ENCODE measurements at places on chromosomes 6 and 20.

- DNase-seq: no peak
Measured at GRCh38 chr6:137702791-137703424, 164.2 kb upstream of the TNFAIP3 start.

GRCh38 chr6:150334790-150335783, 33.7 kb upstream of the IYD start:
- DNase-seq: peak; percentile 46

DNA sequence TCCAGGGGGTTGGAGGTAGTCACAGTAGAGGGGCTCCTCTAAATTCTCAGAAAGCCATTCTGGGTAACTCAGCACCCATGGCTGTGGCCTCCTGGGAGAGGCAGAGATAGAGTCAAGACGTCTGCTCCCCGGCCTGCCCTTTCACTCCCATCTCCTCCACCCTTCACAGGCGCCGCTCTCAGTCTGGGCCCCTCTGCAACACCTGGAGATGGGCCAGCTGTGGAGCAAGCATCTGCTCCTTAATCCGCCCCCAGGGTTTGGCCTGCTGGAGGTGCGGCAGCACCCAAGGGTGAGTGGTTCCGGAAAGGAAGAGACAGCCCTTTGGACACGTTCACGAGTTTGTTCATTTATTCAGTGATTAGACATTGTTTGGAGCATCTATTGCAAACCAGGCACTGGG, 271.3 kb downstream of the BMP7 start:
- no peak for DNase-seq

- peak; percentile 15 for DNase-seq
Measured at GRCh38 chr6:136609873-136610706, 59.9 kb upstream of the MAP7 start.

DNA sequence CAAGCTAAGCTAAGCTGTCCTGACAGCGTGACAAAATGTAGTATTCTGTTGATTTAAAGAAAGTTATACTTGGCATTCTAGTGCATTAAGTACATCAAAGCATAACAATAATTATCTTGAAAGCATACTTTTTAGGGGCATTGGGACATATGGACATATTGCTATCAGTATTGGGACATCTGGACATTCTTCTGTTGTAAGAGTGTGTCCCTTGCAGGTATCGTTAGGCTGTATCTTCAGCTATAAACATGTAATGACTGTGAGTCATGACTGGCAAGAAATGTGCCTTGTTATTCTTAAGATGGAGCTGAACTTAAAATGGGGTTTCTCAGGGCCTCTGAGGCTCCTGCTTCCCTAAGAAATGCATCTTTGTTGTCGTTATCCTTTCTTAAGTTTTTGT, 74.3 kb downstream of the ADGB start:
- no peak for DNase-seq

DNA sequence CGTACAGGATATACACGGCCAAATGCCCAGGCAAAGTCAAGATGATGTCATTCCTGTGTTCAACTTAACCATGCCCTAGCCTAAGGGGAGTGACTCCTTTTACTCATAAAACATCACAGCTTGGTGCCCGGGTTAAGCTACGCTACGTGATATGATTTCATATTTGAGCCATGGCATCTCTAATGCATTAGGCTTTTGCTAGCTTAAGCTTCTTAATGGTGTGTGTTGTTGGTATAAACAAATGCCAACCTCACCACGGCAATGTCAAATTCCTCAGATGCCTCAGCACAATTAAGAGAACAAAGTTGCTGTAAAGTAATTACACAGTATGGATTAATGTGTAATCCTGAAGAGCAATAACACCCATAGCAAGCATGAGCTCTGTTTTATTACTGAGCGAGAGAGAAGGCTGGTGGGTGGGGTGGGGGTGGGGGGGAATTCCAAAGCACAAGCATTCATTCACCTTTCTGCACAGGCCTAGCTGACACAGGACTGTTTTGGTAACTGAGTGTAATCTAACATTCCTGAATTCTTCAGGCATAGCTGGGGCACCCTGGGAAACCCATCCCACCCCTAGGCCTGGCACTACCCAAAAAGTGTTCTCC, 44.7 kb upstream of the CNKSR3 start:
- DNase-seq: no peak

- no peak for DNase-seq
Measured at GRCh38 chr20:48612335-48612734, 215.5 kb downstream of the PREX1 start.

- DNase-seq: peak; percentile 74
Measured at GRCh38 chr20:39081255-39081654, 119.1 kb downstream of the DHX35 start.

GRCh38 chr20:63658749-63659187, 656 bp downstream of the RTEL1 start:
- DNase-seq: no peak

DNA sequence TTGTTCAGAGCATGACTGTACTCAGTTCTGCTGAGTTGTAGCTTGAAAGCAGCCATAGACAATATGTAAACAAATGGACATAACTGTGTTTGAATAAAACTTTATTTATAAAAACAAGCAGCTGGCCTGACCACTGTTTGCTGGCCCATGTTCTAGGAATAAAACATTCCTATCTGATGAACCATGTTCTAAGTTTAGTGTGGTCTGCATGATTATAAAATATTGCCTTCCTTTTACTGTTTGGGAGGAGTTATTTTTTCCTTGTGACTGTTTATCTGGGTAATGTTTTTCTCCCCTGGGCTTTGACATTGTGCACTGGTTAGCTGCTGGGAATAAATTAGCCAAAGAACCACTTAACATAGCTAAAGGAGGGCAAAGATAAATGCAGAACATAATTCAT, 55.1 kb downstream of the CDS2 start:
- no peak for DNase-seq

DNA sequence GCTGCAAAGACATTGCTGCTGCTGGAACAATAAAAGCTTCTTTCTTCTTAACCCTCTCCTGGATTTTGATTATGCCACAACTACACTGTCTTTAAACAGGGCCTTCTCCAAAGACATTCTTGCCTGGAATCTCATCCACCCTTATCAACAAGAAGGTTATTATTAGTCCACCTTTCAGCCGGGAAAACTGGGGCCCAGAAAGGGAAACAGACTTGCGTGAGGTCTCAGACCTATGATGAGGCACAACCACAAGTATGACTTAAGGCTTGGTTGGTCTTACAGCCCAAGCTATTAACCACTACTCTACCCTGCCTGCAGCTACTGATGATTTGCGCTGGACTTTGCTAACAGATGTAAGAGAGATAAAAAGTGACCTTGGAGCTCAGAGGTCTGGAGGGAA, 62.8 kb upstream of the CTNNBL1 start:
- DNase-seq: no peak

DNA sequence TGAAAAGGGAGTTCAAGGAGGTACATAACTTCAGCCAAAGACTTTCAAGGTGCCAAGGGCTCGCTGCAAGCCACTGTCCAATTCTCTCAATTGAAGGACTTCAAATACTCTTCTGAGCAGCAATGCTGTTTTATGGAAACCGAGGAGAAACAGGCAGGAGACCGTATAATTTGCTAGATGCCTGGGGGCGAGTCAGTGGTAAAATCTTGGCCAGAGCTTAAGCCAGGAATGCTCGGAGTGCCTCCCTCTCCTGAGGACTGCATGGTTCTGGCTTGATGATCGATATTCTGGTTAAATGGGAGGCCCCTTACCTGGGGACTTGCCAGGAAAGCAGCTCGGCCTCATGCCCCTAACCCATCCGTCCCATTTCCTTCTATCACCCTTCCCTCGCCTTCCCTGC, 35.8 kb upstream of the NOP56 start:
- no peak for DNase-seq

GRCh38 chr6:44235269-44235668, 11.6 kb upstream of the HSP90AB1 start:
- no peak for DNase-seq

GRCh38 chr6:85744433-85744970, 101.8 kb upstream of the SYNCRIP start:
- no peak for DNase-seq

DNA sequence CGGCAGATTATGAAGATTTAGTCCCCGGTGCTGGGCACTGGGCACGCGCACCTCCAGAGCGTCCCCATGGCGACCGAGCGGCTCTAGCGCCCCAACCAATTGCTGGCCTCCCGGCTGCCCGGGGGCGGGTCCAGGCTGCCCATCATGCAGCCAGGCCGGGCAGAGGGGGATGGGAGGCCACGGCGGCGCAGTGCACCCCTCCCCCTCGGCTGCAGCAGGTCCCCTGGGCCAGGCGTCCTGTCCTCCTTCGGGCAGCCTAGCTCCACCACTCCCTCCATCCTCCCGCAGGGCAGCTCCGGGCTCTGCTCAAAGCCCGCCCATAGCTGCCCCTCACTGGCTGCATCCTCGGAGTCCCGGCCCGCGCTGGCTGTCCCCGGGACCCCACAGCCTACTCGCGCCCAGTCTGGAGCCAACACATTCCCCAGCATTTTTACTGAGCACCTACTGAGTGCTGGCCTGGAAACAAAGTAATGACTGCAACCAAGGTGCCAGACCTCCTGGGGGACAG, 99.4 kb downstream of the ASXL1 start:
- DNase-seq: no peak

- DNase-seq: no peak
Measured at GRCh38 chr6:89581689-89582088, 56.9 kb downstream of the LYRM2 start.

DNA sequence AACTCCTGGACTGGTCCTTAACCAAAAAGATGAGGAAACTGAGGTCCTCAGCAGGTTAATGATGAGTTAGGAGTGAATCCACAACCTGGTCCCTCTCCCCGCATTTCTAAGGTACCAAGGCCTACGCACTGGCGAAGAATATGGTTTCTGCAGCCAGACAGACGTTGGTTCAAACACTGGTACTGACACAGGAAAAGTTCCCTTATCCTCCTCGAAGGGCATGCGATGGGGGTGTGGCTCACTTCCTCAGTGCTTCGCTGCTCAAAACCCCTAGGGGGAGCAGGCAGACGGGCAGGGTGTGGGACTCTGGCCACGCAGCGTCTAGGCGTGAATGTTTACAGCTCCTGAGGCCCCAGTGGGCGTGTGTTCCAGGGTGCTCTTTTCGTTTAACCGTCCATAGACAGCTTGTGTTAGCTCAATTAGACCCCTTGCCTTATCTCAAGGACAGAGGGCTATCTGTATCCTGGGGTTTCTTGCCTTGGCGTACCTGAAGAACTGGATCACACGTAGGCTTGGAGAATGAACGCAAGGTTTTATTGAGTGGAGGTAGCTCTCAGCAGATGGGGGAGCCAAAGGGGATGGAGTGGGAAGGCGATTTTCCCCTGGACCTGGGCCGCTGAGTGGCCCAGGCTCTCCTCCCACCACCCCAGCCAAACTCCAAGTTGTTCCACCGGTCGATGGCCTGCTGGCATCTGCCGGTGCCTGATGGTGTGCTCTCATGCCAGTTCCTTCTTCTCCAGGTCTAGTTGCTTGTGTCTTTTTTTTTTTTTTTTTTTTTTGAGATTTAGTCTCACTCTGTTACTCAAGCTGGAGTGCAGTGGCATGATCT, 31.8 kb upstream of the PTPN1 start:
- DNase-seq: peak; percentile 81

DNA sequence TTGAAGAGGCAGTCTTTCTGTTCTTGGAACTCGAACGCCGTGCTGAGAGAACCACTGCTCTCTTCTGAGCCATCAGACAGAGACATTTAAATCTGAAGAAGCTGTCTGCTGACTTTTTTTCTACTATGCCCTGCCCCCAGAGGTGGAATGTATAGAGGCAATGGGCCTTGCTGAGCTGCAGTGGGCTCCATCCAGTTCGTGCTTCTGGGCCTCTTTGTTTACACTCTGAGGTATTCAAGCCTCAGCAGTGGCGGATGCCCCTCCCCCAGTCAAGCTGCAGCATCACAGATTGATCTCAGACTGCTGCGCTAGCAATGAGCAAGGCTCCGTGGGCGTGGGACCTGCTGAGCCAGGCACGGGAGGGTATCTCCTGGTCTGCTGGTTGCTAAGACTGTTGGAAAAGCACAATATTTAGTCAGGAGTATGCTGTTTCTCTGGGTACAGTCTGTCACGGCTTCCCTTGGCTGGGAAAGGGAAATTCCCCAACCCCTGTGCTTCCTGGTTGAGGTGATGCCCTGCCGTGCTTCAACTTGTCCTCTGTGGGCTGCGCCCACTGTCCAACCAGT, 526.8 kb downstream of the CD109 start:
- no peak for DNase-seq

Data from CD4-positive, alpha-beta T cell treated with Interleukin-4 for 1 hour (primary cell).